ENCODE measurements at places on chromosomes 6 and 20. TPM values are rescaled to one million over a fixed set of nuclear protein-coding genes. Genes with fewer than 3 reads are reported as not detected.

DNA sequence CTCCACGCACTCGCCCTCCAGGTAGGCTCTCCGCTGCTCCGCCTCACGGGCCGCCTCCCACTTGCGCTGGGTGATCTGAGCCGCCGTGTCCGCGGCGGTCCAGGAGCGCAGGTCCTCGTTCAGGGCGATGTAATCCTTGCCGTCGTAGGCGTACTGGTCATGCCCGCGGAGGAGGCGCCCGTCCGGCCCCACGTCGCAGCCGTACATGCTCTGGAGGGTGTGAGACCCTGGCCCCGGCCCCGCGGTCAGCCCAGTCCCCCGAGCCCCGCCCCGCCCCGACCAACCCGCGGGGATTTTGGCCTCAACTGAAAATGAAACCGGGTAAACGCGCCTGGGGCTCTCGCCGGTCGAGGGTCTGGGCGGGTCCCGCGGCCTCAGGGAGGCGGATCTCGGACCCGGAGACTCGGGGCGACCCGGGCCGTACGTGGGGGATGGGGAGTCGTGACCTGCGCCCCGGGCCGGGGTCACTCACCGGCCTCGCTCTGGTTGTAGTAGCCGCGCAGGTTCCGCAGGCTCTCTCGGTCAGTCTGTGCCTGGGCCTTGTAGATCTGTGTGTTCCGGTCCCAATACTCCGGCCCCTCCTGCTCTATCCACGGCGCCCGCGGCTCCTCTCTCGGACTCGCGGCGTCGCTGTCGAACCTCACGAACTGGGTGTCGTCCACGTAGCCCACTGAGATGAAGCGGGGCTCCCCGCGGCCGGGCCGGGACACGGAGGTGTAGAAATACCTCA, 598 bp downstream of the HLA-B start:
- no peak for DNase-seq

Gene MAPK13
- total RNA-seq: 3.0 TPM

- DNase-seq: no peak
Observed at GRCh38 chr6:116047173-116047933, 13.3 kb downstream of the FRK start.

Gene SLC17A1
- total RNA-seq: not detected

- no peak for DNase-seq
Observed at GRCh38 chr6:15335916-15336315, 90.0 kb downstream of the JARID2 start.

- DNase-seq: no peak
Observed at GRCh38 chr6:141252828-141253608, 879.7 kb upstream of the GJE1 start.

- no peak for DNase-seq
Observed at GRCh38 chr6:139654888-139655782, 280.7 kb upstream of the CITED2 start.

DNA sequence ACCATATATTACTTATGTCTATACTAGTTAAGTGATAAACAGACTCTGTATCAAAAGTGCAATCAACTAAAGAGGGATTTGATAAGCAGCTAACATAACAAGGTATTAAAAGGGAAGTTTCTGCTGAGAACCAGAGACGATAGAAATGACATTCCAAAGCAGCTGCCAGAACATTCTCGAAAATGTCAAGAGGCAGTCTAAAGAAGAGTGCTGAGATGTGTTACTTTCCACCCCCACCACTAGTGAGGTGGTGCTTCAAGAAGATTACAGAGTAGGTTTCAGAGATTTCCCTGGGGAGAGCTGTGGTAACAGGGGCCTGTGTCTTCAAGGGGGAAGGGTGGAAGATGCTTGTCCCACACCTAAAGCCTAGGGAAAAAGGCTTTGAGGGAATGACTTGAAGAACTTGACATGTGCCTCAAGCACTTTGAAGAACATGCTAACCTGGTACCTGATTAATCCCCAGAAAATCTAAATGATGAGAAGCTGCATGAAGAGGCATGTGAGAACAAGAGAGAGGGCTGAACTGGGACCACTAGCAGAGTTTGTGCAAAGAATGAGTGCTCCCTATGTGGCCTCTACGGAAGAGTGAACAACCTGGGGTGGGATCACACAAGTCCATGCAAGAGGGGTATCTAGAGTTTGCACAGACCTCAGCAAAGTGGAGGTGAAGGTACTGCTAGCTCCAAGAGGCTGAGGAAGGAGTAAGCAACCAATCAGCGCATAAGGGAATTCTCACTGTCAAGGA, 5.0 kb downstream of the FAM184A start:
- no peak for DNase-seq

Gene F13A1
- total RNA-seq: 8.4 TPM

DNA sequence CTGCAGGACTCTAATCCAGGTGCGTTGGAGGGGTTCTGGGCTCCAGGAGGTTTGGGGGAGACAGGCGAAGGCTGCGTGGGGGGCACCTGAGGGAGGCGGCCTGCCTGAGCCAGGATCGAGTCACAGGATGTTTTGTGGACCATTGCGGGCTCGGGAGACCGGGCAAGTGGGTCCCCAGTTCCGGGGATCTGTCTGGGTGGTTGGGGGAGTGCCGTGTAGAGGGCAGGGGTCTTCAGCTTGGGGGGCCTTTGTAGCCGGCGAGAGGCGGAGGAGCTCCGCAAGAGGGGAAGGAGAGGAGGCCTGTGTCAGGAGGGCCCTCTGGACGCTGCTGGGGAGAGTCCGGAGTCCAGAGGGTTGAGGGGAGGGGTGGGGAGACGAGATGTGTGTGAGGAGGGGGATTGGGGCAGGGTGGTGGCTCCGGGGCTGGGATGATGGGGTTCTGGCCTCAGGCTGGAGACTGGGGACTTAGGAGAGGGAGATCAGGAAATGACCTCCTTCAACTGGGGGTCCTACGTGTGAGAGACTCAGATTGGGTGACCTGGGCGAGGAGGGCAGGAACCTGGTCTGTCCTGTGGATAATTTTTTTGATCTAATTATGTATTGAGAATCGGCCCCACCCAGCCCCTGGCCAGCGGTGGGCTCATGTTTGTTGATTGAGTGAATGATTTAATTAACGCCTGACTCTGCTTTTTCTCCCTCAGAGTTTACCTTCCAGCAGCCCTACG, 505 bp downstream of the SNAI1 start:
- no peak for DNase-seq

DNA sequence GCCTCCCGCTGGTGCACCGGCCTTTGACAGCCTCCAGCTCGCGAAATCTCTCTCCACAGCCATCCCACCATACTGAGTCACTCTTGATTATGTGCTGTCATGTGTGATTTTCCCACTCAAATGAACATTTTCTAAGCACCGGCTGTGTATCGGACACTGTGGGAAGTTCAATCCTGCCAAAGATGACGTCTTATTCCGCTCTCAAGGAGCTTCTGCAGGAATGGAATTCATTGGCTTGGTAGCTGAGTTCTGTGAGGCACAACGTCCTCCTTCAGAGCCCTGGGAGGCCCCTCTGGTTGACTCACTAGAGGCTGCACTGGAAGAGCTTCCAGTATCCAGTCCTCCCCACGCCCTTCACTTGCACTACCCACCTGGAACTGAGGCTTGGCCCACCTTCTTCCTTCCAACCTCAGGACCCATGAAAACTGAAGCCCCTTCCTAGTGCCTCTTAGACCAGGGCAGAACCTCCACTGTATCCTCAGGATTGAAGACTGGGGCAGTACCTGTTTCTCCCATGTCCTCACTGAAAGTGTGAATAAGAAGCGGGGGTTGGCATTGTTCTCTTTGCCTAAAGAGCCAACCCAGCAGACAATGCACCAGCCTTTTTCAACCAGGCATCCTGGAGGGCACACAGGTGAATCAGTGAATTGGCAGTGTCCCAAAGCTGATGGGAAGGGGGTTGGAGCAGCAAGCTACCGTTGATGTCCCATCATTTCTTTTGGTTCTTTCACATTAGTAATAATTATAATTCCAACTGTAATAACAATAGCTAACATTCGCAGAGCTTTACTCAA, 1.7 kb downstream of the UNC5CL start:
- peak; percentile 36 for DNase-seq

Gene BPI
- not detected for total RNA-seq

DNA sequence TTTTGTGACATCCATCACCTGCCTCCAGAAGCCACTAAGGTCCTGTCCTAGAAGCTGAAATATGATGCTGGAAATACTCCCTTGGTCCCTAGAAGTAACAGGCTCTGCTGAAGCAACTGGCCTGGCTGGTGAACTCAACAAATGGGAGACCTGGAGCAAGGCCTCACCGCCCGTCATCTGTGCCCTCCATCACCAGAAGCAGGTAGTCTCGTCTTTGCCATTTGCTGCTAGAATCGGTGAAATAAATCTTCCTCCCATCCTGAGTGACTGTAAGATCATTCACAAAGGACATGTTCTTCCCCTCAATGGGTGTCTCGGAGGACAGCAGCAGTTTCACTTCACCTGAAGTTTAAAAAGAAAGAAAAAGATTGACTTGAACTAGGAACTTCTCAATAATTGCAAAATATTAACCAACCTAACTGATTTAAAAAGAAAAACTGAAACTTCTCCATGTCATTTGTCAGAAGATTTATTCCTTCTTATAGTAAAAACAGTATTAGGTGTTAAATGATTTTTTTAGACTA, 21.0 kb downstream of the CST7 start:
- DNase-seq: no peak

GRCh38 chr6:150770637-150771036, 94.9 kb upstream of the MTHFD1L start:
- no peak for DNase-seq

DNA sequence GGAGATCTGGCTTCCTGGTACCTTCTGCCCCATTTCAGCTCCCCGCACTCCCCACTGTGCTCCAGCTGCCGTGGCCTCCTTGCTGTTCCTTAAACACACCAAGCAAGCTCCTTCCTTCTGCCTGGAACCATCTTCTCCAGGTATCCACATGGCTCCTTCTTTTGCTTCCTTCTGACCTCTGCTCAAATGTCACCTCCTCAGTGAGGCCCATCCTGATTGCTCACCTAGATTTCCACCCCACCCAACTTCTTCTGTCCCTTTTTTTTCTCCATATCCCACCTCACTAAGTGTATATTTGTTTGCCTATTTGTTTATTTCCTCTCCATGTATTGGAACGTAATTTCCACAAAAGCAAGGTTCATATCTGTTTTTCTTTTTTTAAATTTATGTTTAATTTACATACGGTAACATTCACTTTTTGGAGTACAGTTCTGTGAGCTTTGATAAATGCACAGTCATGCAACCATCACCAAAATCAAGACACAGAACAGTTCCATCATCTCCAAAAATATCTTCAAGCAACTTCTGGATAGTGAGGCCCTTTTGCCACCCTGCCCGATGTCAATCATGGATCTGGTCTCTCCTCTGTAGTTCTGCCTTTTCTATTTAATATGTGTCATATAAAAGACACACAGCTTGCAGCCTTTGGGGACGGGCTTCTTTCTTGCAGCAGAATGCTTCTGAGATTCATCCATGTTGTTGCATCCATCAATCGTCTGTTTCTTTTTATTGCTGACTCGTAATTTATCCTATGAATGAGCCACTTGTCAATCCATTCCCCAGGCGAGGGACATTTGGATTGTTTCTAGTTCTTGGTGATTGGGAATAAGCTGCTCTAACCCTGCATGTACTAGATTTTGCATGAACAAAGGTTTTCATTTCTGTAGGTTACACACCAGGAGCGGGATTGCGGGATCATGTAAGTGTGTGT, 46.3 kb downstream of the SLC2A10 start:
- no peak for DNase-seq

Gene POM121L2
- not detected for total RNA-seq

- no peak for DNase-seq
Observed at GRCh38 chr6:132713352-132714134, at the start of gene VNN1. TSS of gene VNN1 (minus strand) at chr6:132714055. CDS start at chr6:132714035, 20 bp downstream.

GRCh38 chr6:42819803-42820511, 38.1 kb downstream of the BICRAL start:
- no peak for DNase-seq
